ENCODE measurements at places on chromosomes 7 and 10. TPM values are rescaled to one million over a fixed set of nuclear protein-coding genes. Genes with fewer than 3 reads are reported as not detected.
A peak's percentile ranks its signal among the peaks of the same experiment; 100 is the strongest.

GRCh38 chr10:34001087-34001580 lies 666.7 kb upstream of the NRP1 start:
- DNase-seq = no peak
- H3K27me3 ChIP-seq = no peaks in the 10 kb centered on the region
- H3K4me1 ChIP-seq = peaks cover 6% of the 10 kb centered on the region
- H3K27ac ChIP-seq = peak overlapping the region; percentile 67

DNA sequence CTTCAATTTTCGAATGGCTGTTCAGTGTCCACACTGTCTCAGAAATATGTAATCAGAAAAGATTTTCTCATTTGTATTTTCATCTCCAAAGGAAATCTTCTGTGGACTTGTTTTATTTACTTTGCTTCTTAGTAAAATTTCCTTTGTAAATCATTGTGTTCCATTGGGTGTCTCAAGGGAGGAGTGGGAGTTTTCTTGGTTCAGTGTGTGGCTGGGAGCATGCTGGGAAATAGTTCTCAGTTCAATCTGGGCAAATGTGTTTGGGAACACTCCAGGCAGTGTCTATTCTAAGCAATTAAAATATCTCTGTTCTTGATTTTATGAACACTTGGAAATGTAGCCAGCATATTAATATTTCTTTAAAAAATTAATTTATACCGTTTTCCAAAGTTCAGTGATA lies 1019.8 kb downstream of the CNTNAP2 start:
- H3K27me3 ChIP-seq = no peaks in the 10 kb centered on the region
- H3K27ac ChIP-seq = no peak overlapping the region
- H3K4me1 ChIP-seq = no peaks in the 10 kb centered on the region
- DNase-seq = no peak

DNA sequence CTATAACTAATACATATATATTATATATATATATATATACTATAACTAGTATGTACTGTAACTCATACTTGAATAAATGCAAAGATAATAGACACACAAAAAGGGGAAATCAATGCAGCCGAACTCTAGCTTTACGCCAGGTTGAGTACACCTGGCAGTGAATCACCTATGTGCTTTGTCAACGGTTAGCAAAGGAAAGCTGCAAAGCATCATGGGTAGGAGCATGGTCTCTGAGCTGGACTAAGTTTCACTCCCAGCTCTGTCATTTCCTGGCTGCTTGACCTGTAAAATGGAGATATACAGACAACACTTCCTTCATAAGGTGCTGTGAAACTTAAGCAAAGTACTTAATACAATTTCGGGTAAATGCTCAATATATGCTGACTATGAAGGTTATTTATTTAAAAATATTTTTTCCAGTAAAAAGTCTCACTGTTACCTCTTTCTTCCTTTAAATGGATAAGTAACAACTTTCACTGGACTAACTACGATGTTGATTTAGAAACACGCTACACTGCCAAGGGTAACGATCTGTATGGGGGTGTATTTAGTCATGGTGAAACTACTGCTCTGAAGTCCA lies 61.7 kb upstream of the ITGA8 start:
- no peak overlapping the region for H3K4me3 ChIP-seq
- H3K27me3 ChIP-seq = no peaks in the 10 kb centered on the region
- H3K4me1 ChIP-seq = peaks cover 14% of the 10 kb centered on the region
- H3K36me3 ChIP-seq = no peaks in the 10 kb centered on the region
- H3K27ac ChIP-seq = no peak overlapping the region

HMX2 gene
- not detected for total RNA-seq

ZNF503 gene
- 38.6 TPM for total RNA-seq

DNA sequence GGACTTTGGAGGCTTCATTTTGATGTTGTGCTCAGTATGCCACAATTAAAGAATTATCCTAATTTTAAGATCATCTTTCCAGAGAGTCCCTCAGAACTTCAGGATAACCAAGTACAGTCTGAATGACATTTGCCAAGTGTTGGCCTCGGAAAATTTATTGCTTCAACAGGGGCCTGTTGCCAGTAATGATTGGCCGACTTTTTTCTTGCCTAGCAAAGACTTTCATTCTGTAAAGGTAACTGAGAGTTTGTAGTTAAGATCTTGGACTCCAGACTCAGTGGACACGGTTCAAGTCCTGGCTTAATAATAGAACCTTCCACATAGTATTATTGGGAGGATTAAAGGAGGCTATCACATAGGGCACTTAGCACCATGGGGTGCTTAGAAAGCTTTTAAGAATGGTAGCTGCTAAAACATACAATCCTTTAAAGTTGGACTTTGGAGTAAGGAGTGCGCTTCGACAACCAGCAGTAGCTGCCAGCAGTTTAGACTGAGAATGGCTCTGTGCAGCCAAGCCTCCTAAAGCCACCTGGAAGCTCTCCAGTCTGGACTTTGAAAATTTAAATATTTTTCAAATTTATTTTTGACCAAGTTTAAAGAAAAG lies 90.0 kb downstream of the PLCE1 start:
- no peaks in the 10 kb centered on the region for H3K27me3 ChIP-seq
- H3K36me3 ChIP-seq = no peaks in the 10 kb centered on the region
- no peaks in the 10 kb centered on the region for H3K4me1 ChIP-seq
- H3K4me3 ChIP-seq = no peak overlapping the region
- H3K27ac ChIP-seq = no peak overlapping the region

CPXM2 gene
- 4.2 TPM for total RNA-seq

DNA sequence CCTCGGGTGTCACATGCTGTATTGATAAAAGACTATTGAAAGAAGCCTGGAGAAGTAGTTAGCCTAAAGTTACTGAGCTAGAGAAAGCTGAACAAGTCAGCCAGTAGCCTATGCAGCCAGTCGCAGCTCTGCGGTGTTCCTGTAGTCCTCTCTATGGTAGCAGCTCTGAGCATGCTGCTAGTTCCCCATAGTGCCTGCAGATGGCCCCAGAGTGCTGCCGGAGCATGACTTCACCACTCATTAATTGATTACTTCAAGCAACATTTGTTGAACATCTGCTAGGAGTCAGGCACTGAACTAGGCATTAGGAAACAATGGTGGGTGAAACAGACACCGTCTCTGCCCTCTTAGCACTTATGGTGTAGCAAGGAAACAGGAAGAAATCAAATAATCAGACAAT lies 422.7 kb downstream of the SORCS3 start:
- no peak overlapping the region for H3K27ac ChIP-seq
- H3K4me1 ChIP-seq = no peaks in the 10 kb centered on the region
- H3K4me3 ChIP-seq = no peak overlapping the region
- DNase-seq = peak; percentile 73
- H3K27me3 ChIP-seq = no peaks in the 10 kb centered on the region

- H3K27me3 ChIP-seq = no peaks in the 10 kb centered on the region
- H3K4me3 ChIP-seq = no peak overlapping the region
- H3K4me1 ChIP-seq = no peaks in the 10 kb centered on the region
- no peak for DNase-seq
Measured at GRCh38 chr10:49751636-49752510, 10.2 kb downstream of the OGDHL start.
